Eye (tissue), 1 donor: ENCODE measurements at places on chromosomes 3 and 15.

- no peak for DNase-seq
Measured at GRCh38 chr3:49721896-49722781, 1.6 kb downstream of the GMPPB start.

GRCh38 chr3:33063651-33064051, 33.3 kb downstream of the GLB1 start:
- DNase-seq: no peak

GRCh38 chr3:84961521-84962255, 2.9 kb downstream of the CADM2 start:
- peak; percentile 81 for DNase-seq

DNA sequence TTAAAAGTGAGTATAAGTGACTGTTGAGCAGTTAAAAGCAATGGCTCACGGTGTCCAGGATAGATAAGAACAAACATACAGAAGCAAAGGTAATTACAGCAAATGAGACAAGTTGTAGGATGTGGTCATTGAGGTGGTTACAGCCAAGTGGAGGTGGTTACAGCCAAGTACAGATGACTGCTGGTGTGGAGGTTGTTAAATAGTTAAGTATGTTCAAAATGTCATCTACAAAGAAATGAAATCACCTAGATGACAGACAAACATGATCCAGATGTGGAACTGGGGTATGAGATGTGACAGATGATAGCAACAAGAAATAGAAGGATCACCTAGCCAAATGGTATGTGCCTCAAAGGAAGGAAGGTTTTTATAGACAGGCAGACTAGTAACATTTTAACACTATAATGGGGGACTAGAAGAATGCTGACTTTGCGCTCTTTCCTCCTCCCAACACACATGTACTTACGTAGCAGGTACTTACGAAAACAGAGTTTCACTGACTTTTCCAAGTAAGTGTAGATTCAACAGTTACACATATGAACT, 6.8 kb upstream of the ANKRD28 start:
- no peak for DNase-seq

DNA sequence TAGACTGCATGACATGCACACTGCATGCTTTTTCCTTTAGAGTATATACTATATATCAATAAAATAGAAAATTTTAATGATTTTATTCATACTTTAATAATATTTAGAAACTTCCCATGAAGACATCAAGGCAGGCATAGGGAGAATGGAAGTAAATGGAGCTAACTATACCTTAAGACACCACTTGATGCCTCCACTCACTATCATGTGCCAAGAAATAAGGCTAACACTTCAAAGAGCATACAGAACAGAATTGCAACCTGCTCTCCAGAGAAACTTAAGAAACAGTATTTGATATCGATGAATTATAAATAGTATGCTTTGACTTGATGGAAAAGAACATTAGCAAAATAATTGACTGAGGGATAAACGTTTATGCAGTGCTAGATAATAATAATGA, 192.6 kb upstream of the MBNL1 start:
- no peak for DNase-seq

DNA sequence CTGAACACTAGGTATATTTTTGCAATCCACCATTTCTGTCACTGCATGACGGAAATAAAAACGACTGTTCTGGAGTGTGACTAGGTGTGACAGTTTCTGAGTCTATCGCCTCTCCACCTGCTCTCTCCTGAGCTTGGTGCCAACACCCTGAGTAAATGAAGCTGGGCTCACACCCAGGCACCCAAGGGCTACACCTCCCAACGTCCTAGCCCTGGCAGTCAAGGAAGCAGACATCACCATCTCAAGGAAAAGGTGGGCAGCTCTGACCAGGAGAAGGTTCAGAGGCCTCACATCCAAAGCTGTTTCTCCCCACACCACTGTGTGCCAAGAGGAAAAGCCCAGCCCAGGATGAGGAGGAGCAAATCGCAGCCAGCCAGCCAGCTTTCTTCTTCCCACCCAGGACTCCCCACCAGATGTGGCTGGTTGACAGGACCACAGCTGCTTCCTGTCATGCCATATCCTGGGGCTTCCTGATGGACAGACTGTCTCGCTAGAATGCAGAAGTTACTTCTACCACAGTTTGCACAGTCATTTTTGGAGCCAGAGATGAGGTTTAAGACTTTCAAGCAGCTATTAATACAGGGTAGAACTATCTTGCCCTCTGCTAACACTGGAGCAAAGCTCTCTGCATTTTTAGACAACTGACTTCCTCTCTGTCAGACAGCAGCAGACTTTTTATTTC, 3.3 kb downstream of the SCAMP2 start:
- no peak for DNase-seq
